ENCODE measurements at places on chromosomes 4 and X.

GRCh38 chr4:51906167-51906958, 63.4 kb downstream of the DCUN1D4 start:
- DNase-seq: no peak

- peak; percentile 38 for DNase-seq
Observed at GRCh38 chr4:627347-628125, 2.2 kb downstream of the PDE6B start.

DNA sequence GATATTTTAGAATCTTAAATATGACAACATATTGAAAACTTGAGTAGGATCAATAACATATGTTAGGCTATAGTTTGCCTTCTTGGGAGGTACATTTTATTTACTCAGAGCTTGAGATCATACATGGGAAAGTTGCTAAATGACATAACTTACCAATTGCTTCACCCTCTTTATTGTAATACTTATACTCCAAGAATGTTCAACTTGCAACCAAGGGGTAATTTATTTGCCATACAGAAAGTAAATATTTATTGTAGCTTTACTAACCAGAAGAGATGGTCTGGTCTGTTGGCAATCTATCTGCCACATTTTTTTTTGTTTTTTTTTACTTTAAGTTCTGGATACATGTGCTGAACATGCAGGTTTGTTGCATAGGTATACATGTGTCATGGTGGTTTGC, 426.6 kb downstream of the ARHGAP24 start:
- no peak for DNase-seq

GRCh38 chr4:184762100-184762499, 28.2 kb upstream of the CENPU start:
- no peak for DNase-seq

DNA sequence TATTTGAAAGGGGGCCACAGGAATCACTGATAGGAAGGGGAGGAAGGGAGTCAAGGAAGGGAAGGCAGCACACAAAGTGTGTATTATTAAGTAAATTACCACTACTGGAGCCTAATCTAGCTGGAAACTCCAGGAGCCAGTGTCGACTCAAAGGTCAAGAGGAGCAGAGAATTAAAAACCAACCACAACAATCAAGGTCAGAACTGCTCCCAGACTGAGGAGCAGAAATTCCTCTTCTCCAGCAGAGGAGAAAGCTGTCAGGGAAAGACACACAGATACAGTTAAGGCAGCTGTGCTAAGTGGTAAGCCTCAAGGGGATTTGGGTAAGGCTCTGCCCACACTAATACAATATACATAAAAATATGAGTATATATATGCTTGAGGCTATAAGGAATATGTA, 87.5 kb upstream of the PTPN13 start:
- no peak for DNase-seq

GRCh38 chrX:18707426-18708049, at the start of gene PPEF1:
TSS of gene PPEF1 (plus strand) at chrX:18707645. CDS start at chrX:18707781, 136 bp downstream.
- no peak for DNase-seq

GRCh38 chrX:138287205-138287877, 424.2 kb downstream of the FGF13 start:
- no peak for DNase-seq

GRCh38 chr4:62948108-62948507, 1461.1 kb downstream of the TECRL start:
- DNase-seq: no peak

DNA sequence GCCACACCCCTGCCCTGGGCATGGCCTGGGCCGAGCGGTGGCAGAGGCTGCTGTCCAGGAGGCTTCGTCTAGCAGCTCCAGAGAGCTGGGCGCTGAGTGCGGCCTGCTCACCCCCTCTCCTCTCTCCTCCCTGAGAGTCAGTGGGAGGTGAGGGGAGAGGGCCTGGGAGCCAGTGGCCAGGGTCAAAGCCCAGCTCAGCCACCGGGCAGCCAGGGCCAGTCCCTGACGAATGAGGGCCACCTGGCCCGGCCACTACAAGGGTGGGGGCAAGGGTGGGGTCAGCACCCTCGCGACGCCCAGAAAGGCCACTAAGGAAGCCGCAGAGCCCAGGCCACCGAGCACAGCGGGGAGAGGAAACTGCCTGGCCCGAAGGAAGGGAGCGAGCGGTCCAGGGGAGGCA, 131.7 kb downstream of the FAM53A start:
- no peak for DNase-seq

DNA sequence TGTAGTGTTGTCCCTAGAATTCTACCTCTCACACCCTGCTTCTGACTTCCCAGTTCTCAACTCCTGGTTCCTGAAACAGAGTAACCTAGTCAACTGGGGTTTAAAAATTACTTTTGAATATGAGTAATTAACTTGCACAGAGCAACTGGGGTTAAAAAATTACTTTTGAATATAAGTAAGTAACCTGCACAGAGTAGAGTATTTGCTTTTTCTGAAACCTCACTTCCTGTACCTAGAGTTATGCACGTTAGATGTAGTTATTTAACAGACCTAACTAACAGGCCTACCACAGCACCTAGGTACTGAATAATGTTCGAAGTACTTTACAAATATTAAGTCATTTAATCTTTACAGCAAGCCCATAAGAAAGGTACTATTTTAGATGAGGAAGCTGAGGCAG, 32.9 kb downstream of the SLC39A8 start:
- DNase-seq: no peak

- DNase-seq: no peak
Observed at GRCh38 chr4:16067515-16067914, 16.3 kb downstream of the PROM1 start.

- no peak for DNase-seq
Observed at GRCh38 chr4:17168571-17168970, 270.1 kb upstream of the LDB2 start.

DNA sequence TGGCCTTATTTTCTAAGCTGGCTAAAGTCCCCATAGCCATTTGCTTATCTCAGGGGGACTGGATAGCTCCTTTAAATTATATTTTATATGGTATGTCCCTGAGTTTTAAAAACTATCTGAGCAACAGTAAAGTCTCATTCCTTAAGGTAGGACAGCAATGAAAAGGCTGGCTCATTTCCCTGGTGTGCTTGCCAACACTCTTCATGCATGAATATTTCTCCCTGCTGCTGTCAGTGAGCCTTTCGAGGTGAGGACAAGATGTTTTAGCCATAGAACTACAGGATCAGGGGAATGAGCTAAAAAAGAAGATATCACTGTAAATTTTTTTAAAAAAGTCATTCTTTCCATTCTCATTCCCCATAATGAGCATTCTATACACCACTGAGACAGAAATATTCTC, 427.3 kb upstream of the FAM241A start:
- DNase-seq: no peak

- no peak for DNase-seq
Observed at GRCh38 chr4:100949350-100949935, 397.9 kb downstream of the PPP3CA start.

DNA sequence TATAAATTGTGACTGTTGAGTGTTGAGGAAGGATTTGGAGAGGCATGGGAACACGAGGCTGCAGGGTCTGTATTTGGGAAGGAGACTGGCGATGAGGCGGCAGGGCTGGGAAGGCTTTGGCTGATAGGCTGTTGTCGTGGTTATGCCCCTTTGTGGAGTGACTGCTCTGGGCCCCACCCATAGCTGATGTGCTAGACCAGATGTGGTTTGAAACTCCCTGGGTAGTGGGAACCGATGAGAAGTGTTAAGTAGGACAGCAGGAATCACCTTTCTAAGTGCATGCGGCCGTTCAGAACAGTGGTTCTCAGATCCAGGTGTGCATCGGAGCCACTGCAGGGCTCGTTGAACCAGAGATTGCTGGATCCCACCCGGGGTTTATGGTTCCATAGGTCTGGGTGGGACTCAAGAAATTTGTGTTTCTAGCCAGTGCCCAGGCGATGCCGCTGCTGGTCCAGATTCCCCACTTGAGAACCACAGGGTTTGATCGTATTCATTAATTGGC, 42.3 kb downstream of the TBC1D14 start:
- no peak for DNase-seq

- DNase-seq: no peak
Observed at GRCh38 chr4:179128299-179128698, 1686.1 kb upstream of the AGA start.

GRCh38 chrX:1492421-1493012, 39.8 kb upstream of the ASMTL start:
- DNase-seq: no peak

DNA sequence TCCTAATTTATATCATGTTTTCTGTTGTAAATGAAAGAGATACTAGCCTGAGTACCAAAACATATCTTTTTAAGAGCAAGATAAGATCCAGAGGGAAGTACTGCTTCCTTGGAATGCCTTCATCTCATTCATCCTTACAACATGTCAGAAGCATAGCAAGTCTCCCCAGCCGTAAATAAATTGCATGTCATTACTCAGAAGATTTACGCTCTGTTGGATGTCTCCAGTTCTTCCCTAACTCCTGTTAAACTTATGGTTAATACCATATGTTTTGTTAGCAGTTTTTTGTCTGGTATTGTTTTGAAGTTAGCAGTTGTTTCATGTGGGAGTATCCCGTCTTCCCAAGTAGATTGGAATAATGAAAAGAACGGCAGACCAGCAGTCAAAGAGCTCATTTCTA, 7.5 kb upstream of the GPC3 start:
- DNase-seq: no peak

- DNase-seq: no peak
Observed at GRCh38 chr4:152224721-152225420, 311.0 kb downstream of the FBXW7 start.

DNA sequence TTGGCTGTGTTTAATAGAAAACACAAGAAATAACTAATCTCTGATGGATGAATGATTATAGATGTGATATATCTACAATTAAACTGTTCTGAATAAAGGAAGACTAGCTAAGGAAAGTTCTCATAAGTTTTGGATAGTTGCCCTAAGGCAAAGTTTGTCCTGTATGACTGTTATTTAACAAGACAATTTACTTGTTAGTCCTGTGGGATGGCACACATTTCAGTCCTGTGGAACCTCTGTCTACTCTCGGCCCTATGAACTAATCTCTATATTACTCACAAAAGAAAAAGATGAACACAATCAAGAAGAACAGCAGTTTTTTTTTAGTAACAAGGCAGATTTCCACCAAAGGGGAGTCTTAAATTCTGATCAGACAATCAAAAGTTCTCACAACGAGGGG, 314.6 kb downstream of the CCSER1 start:
- no peak for DNase-seq

DNA sequence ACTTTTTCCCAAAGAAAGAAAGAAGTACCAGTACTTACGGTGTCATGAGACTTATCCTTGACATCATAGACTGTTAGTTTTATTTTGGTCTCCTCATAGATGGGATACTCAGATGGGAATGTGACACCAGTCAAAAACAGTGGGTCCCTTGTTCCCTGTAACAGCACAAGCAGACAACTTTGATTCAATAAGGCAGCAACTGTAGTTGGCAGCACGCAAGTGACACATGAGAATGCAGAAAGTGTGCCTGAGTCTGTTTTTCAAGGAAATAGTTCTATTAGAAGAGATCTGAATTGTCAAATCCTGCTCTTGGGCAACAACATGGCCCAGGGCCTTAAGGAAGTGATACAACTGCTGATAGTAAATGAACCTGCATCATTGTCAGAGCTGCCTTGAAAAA, 443.2 kb downstream of the INPP4B start:
- no peak for DNase-seq

DNA sequence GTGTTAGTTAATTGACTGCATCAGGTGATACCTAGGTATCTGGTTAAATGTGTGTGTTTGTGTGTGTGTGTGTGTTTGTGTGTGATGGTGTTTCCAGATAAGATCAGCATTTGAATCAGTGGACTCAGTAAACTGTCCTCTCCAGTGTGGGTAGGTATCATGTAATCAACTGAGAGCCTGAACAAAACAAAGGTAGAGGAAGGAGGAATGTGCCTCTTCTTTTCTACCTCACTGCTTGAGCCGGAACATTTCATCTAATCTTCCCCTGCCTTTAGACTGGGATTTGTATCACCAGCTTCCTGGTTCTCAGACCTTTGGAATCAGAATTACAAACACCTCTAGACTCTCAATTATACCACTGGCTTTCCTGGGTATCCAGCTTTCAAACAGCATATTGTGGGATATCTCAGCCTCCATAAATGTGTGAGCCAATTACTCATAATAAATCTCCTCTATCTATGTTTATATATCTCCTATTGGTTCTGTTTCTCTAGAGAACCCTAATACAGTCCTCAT, 120.5 kb downstream of the TBCK start:
- DNase-seq: no peak

- DNase-seq: no peak
Observed at GRCh38 chrX:41014776-41015360, 70.4 kb upstream of the USP9X start.

- DNase-seq: no peak
Observed at GRCh38 chr4:128285085-128285997, 2.3 kb downstream of the PGRMC2 start.

- DNase-seq: no peak
Observed at GRCh38 chr4:184099000-184099399, 118.7 kb downstream of the ENPP6 start.

GRCh38 chrX:70025464-70025863, 24.3 kb downstream of the AWAT2 start:
- no peak for DNase-seq

DNA sequence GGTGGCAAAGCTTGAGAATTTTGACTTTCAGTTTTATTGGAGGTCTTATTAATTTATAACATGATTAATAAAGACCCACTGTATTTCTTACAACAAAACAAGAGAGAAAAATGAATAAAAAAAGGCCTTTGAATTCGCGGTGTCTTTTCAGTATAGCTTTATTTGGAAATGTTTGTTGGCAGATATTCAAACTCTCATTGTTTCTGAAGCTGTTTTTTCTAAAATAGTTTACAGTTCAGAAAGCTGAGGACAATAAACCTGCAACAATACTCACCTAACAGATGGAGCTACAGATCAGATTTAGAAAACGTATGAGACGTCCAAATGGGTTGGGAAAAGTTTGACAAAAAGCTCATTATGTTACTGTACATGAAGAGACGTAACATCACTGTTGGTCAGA, 2.4 kb upstream of the SPARCL1 start:
- DNase-seq: no peak

DNA sequence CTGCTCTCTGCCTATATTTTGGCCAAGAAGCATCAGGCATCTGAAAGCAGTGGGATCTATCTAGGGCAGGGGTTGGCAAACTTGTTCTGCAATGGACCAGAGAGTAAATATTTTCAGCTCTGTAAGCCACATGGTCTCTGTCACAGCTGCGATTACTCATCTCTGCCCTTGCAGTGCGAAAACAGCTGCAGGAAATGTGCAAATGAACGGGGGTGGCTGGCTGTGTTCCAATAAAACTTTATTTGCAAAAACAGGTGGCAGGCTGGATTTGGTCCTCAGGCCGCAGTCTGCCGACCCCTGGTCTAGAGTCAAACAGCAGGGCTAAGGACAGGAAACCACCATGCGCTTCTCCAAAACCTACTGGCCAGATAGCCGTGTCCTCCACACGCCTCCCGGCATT, 48.6 kb downstream of the ACOX3 start:
- no peak for DNase-seq

Measured in cardiac septum (tissue), 1 donor.